ENCODE measurements at places on chromosomes 6 and 20.
A peak's percentile ranks its signal among the peaks of the same experiment; 100 is the strongest.

- DNase-seq, result no peak
These were observed 18.4 kb upstream of the RAMACL start for GRCh38 chr6:166604911-166605310.

DNA sequence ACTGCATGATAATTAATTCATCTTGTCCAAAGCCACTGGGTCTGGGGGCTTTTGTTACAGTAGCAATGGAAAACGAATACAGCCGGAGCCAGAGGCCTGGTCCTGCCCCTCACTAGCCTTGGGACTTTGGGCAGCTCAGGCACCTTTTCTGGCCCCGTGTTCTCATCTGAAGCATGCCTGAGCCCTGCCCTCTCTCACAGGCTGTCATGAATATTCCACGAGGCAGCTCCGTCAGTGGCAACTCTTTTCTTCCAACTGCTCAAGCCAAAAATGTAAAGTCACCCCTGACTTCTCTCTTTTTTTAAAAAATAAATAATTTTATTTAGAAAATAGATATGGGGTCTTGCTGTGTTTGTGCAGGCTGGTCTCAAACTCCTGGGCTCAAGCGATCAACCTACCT is 5.3 kb downstream of the BNIP5 start:
- no peak for DNase-seq

DNA sequence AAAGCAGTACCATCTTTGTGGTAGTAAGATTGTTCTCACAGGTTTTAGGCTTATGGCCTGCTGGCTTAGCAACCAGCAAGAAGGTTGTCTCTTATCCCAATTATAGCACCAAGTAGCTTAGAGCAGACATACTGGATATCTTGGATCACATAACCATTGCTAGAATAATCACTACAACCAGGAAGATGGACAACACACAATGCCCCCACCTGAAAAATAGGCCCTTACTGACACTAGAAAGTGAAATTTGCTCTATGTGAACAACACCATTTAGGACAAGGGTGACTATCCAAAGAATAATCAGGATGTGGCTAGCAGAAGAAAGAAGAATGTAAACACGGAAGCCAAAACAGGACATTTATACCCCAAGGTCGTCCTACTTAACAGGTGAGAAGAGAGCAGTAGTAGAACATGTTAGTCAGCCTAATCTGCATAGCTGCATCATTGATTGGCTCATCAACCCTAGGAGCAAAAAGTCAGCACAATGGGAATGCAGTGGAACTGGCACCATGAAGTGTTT is 172.7 kb upstream of the MARCKS start:
- peak; percentile 12 for DNase-seq

GRCh38 chr6:8389036-8389818 is 46.1 kb downstream of the SLC35B3 start:
- no peak for DNase-seq

DNA sequence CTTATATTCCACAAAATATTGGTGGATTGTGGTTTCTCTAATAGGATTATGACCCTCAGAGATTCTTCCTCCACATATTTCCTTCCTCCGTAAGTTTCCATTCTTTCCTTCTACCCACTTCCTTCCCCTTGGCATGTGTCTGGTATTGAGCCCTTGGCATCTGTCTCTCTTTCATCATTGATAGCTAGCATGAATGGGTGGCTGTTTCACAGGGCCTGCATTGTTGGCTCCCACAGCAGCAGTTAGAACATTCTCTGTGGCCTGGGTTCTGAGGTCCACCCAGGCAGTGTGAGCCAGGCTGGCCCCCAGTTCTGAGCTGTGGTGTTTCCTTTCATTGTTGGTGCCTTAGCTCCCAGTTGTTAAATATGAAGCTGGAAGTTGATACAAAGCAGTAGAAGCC is 125.3 kb downstream of the ANKS1A start:
- DNase-seq, result no peak

GRCh38 chr20:45181639-45182038 is 6.9 kb downstream of the PI3 start:
- DNase-seq, result no peak

GRCh38 chr20:6426287-6426891 is 303.6 kb upstream of the FERMT1 start:
- peak; percentile 55 for DNase-seq

DNA sequence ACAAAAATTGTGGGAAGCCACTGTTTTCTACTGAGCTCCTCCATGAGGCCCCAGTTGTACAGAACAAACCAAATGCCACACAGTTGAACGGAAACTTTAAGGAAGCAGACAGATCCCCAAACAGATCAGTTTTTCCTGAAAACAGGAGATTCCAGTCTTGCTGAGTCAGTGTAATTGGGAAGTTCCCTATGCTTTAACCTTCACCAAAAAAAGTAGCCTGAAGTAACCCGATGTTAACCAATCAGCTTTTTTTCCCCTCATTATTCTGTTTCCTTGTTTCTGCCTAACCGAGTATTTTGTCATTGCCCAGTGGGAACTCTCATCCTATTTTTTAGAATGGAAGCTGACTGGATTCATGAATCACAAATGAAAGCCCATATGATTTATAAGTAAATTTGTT is 36.7 kb downstream of the MARCKS start:
- DNase-seq, result no peak

- DNase-seq, result peak; percentile 24
These were observed 48.5 kb downstream of the RPF2 start for GRCh38 chr6:111030008-111031007.

DNA sequence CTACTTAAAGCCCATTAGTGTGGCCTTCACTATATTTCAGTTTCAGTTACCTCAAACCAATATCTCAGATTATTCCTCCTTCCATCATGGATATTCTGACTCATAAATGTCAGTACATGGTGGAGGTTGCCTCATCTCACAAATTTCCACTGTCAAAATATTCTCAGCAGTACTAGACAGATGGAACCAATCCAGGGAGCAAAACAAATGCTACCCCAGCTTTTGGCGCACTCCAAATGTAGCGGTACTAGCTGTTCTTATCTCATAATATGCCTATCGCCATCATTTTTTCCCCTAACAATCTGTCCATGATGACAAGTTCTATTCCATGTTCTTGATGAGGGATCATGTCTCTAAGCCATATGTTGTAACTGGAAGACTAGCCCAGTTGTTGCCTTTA is 1026.1 kb downstream of the KIF16B start:
- DNase-seq, result no peak

GRCh38 chr20:62485062-62485700 is 9.4 kb upstream of the GATA5 start:
- peak; percentile 91 for DNase-seq

DNA sequence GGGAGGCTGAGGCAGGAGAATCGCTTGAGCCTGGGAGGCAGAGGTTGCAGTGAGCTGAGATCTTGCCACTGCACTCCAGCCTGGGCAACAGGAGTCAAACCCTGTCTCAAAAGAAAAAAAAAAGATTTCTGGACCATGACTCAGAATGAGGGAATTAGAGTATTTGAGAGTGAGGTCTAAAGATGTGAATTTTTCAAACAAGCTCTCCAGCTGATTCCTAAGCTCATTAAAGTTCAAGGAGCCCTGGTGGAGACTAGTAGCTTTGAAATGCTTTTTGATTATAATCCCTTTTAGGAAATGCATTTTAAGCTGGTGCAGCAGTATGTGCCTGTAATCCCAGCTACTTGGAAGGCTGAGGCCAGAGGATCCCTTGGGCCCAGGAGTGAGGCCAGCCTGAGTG is 21.8 kb upstream of the SRF start:
- DNase-seq, result no peak

GRCh38 chr20:62168061-62168460 is 14.8 kb upstream of the MTG2 start:
- no peak for DNase-seq
